Mesenteric fat pad (tissue), 1 donor: ENCODE measurements at places on chromosomes 4 and X. TPM values are rescaled to one million over a fixed set of nuclear protein-coding genes. Genes with fewer than 3 reads are reported as not detected.

CXCL8 gene
- 31.5 TPM for total RNA-seq

NEK1 gene
- 9.1 TPM for total RNA-seq

DCHS2 gene
- total RNA-seq = 0.32 TPM

PRDM5 gene
- 9.6 TPM for total RNA-seq

PSAPL1 gene
- not detected for total RNA-seq

SYP gene
- 1.00 TPM for total RNA-seq

BTK gene
- 11.5 TPM for total RNA-seq
